T-helper 2 cell treated with Interferon-gamma antibody and Interleukin-4, amounts not matched to agents 5 μg/mL and 100 μg/mL, for 36 hours (primary cell): ENCODE measurements at places on chromosomes 2 and 18.

- DNase-seq, result no peak
Observed at GRCh38 chr2:57728691-57729090, 317.9 kb upstream of the VRK2 start.

DNA sequence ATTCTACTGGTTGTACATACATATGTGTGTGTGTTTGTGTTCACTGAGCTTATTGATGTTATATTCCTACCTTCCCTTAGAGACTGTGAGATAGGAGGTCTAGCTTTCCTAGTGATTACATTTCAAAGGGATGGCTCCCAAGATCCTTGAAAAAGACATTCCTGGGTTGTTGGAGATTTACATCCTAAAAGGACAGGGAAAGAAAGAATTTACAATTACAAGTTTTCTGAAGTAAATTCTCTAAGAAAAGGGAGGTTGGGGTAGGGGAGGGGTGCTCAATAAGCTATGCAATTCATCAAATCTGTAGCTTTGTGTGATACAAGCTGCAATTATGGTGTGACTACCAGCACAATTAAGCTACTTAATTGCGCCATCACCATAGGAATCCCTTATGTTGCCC lies 284.3 kb downstream of the NUP35 start:
- no peak for DNase-seq

- DNase-seq, result no peak
Observed at GRCh38 chr2:50564766-50565165, 467.2 kb downstream of the NRXN1 start.

- DNase-seq, result no peak
Observed at GRCh38 chr2:26628561-26629345, 12.4 kb downstream of the CIB4 start.

- DNase-seq, result no peak
Observed at GRCh38 chr2:221063568-221063967, 508.5 kb downstream of the EPHA4 start.

DNA sequence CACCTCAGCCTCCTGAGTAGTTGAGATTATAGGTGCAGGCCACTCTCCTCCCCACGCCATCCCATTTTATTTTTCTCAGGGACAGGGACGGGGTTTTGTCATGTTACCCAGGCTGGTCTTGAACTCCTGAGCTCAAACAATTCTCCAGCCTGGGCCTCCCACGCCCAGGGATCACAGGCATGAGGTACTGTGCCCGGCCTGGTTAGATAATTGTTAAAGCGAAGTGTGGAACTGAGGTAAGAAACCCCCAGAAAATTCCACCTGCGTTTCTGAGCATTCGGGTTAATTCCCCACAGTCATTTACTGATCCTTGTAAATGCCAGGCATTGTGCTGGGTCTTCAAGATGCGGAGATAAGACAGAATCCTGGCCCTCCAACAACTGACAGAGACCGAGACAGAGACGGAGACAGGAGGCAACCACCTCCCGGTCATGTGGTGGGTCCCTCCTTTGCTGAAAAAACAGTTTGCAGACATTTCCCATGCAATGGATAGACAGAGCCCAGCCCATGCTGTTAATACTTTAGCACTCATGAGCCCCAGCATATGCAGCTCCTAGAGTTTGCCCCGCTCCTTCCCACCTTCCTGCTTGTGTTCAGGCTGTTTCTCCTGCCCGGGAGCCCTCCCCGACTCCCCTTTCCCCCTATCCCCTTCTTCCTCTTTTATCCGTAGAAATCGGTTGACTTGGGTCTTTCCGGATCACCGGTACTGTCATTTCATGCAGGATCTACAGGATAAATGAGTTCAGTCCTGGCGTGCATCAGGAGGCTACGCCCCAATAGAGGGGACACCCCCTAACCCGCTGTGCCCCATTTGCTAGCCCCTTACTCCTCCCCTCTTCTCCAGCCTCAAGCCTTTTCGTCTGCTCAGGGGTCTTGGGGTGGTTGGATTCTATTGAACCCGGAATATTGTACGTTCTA lies 1.6 kb upstream of the RHOB start:
- DNase-seq, result no peak

DNA sequence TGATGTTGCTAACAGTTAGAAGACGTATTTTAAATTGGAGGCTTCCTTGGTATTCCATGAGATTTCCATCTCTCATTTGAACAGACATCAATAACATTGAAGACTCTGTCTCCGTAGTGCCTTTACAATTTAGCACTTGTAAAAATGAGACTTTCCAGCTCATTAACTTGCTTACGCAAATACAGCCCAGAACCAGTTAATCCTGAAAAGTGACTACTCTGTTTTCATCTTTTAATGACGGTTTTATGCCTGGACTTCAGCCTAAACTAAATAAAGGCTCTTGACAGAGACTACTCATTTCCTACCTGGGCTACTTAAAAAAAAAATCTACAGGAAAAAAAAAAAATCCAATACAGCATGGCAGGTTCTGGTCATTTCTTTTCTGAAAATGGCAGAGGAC lies 148.6 kb downstream of the LRATD1 start:
- no peak for DNase-seq

DNA sequence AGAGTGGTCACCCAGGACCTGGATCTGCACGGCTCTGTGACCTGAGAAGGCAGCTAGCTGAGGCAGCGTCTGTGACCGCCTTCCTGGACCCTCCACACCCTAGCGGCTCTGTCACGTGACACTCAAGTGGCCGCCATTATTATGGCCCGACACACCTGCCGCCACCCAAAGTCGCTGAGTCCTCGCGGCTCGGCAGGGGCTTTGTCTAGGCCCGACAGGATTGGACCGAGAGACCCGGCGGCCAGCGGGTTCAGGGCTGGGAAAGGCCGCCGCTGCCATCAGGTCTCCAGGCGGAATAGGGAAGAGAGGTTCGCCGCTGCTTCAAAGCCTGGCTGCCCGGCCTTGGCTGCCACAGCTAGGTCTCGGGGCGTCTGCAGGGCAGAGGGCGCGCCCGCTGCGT lies 1162.5 kb upstream of the LRRTM1 start:
- no peak for DNase-seq
